ENCODE measurements at places on chromosomes 7 and 10.
A peak's percentile ranks its signal among the peaks of the same experiment; 100 is the strongest.

- peak; percentile 72 for DNase-seq
These were observed 10.8 kb upstream of the PVRIG start for GRCh38 chr7:100208911-100209408.

DNA sequence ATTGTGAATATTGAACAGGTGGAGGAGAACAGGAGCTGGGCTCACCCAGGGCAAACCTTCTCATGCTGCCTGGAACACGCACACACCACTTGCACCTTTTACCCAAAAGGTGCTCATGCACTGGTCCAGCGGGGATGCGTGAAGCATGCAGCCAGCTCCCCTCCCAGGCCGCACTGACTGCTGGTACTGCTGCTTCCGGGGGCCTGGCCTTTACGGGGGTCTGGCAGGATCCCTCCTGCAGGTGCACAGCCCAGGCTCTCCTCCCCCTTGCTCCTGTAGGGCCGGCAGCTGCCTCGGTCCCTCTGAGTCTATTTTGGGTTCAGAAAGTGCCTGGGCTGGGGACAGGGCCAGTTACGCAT, 221.7 kb downstream of the DNAJB6 start:
- no peak for DNase-seq

DNA sequence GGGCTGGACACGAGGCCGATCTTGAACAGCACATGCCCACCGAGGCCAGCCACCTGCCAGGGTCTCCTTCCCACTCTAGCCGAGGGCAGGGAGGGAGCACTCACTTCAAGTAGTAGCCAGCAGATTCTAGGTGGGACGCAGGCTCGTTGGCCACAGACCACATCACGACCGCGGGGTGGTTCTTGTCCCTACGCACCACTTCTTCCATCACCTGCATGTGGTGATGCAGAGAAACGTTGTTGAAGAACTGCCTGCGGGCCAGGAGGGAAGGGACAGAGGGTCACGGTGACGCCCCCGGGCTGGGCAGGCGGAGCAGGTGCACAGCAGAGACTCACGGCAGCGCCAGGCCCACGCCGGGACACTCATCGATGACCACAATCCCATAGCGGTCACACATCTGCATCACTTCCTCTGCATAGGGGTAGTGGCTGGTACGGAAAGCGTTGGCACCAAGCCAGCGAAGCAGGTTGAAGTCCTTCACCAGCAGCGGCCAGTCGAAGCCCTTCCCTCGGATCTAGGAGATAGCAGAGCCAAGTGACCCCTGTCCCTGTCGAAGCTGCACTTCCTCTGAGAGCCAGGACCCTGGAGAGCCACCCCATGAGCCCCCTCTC, 7.7 kb downstream of the GUSB start:
- no peak for DNase-seq

DNA sequence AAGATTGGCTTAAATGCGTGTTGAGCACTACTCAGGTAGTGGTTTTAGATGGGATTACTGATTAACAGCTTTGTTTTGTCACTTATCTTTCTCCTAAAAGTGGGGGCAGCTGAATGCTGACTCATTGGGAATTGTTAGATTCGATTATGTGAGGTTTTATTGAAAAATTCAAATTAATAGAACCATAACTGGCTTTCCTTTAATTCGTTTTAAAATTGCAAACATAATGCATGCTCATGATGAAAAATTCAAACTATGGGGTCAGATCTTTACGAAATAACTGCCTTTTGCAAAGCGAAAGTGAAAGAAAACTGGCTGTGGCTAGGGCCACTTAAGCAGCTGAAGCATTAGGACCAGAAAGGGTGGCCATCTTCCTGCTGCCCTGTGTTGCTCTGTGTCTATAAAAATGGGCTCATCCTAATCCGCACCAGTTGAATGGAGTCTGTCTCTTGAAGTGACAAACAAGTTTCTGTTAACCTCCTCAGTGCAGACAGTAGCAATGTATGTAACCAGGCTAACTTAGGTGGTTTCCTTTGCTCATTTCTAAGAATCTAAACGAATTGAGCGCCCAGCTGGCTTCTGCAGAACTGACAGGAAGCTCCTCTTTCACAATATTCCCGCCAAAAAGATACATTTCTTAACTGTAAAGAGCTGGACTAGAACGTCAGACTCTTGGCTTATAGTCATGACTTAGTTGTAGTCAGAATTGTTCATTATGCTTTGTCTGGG, 27.8 kb downstream of the DENND10 start:
- DNase-seq, result peak; percentile 57

- DNase-seq, result no peak
These were observed 20.6 kb upstream of the SDK1 start for GRCh38 chr7:3280445-3280844.

Data from stimulated activated CD8-positive, alpha-beta memory T cell treated with anti-CD3 and anti-CD28 coated beads, Interleukin-4, amount 100 ng/mL, for 48 hours (primary cell).